ENCODE measurements at places on chromosomes 2 and 18.

- DNase-seq = peak; percentile 52
These were observed 1.5 kb downstream of the KLF7 start for GRCh38 chr2:207164006-207164831.

DNA sequence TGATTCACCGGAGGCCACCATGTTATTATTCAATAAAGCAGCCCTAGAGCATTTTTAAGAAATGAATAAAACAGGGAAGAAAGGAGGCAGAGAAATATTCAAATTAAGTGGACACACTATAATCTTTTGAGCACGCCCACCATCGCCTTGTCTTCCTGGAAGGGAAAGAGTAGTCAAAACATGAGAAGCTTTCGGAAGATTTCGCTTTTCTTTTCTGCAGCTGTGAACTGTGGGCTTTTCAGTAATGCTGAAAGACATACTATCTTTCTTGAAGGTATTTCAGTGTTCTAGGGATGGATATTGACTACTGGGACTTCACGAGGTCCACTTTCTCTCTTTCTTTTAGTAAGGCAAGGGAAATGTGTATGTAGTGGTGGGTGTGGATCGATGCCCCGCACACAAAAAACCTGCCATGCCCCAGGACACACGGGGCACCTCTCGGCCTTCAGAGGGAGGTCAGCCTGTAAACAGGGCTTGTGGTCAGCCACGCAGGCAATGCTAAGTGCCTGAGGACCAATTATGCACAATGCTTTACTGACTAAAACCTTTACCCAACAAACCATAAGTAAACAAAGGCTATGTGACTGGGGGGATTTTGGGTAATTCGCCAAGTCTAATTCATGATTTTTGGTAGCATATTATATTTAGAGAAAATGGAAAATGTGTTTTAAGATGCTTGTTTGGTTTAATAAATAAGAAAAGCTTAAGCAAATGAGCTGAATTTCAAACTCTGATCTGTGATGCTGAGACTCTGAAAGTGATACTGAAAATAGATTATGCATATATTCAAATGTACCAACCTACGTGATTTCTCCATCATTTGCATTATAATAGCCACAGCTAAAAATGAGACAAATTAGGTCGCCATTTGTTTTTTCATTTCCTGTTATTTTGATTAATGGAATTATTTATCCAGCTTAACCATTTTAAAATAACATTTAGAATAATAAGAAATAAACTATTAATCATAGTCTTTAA lies 130.5 kb downstream of the ZNF516 start:
- peak; percentile 35 for DNase-seq

DNA sequence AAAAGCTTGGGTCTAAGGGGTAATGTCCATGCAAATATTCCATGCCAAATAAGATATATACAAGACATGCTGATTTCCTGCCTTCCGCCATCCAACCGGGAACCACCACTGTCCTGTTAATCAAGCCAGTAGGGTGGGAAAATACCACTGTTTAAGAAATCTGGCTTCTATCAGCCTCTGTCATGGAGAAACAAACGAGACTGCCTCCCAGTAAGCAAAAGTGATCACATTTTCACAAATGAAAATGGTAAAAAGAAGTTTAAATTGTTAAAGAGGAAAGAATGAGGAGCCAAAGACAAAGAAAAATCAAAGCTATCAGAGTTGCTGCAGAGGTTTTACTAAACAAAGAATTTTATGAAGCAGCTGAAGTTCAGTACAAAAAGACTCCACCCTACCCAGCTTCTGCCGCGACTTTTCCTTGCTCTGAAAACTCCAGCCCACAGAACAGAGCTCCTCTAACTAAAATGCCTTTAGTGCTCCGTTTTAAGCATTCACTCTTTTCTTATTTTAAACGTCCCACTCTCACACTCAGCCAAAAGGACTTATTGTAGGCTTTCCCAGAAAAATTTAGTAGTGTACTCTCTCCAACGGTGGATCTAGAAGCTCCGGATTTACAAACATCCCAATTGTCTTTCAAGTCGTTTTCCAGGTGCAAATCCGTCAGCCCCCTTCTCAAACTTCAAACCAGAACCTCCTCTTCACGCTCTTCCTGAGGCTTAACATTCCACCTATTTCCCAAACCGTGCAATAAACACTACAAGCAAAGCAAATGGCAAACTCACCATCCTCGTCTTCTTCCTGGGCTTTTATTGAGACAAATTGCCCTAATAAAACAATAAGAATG lies 613 bp downstream of the COL5A2 start:
- DNase-seq = peak; percentile 95

DNA sequence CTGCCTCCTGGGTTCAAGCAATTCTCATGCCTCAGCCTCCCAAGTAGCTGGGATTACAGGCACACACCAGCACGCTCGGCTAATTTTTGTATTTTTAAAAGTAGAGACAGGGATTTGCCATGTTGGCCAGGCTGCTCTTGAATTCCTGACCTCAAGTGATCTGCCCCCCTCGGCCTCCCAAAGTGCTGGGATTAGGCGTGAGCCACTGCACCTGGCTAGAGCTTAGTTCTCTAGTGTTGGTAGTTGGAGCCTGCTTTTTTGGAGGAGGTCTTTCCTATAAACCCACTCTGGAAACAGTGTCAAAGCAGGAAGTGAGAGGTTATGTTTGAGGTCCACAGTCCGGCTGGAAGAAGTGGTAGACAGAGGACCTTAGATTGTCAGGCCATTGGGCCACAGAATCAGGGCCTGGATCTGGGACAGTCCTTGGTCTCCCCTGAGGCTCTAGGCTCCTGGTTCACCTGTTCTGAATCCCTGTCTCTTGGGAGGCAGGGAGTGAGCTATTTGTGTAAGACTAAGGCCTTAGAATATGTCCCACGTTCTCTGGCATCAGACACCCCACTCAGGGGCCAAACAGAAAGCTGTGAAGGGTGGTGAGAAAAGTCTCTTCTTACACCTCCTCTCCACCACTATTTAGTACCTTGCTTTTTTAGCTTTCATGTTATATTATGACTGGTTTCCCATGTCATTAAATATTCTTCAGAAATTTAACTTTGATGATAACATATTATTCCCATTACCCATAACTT lies 34.5 kb downstream of the PCBP1 start:
- no peak for DNase-seq

- peak; percentile 78 for DNase-seq
These were observed 391.5 kb upstream of the VWC2L start for GRCh38 chr2:214019229-214019972.

GRCh38 chr2:118689456-118689855 lies 158.0 kb downstream of the EN1 start:
- no peak for DNase-seq

DNA sequence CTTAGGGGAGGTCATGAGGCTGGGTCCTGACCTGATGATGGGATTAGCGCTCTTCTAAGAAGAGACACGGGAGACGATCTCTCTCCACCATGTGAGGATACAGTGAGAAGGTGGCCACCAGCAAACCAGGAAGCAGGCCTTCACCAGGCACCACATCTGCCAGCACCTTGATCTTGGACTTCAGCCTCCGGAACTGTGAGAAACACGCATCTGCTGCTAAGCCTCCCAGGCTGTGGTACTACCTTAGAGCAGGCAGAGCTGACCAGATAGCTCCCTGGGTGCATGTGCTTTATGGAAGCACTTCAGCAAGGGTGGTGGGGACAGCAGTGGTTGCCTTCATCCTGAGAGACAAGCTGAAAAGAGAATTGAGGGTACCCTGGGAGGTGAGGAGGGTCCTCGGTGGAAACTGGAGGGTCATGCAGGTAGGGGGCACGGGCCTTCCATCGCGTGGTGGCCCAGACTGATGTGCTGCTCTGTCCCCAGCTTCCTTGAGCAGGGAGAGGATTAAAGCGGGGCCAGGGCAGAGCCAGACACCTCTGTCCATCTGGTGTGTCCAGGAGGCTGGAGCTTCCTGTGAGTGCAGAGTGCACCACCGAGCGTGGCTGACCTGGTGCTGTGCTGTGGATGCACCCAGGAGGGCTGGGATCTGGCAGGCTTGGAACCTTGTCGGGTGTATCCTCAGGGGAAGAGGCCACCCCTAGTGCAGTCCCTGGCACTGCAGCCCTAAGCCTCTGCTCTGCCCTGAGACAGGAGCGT lies 42.9 kb upstream of the HS6ST1 start:
- DNase-seq = no peak

DNA sequence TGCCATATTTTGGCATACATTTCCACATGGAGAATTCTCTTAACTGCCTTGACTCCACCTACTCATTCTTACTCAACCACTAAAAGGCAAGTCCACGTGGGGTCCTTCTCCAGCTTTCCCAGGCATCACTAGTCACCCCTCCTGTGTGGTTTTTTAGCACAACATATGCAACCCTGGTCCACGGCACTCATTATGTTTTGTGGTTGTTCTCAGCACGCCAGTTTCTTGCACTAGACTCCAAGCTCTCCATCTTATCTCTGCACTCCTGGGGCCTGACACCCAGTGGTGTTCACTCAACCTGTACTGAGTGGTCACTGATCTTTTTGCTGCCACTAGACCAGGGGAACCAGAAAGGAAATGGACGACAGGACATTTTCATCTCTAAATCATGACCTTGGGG lies 18.0 kb downstream of the MARCHF4 start:
- no peak for DNase-seq

DNA sequence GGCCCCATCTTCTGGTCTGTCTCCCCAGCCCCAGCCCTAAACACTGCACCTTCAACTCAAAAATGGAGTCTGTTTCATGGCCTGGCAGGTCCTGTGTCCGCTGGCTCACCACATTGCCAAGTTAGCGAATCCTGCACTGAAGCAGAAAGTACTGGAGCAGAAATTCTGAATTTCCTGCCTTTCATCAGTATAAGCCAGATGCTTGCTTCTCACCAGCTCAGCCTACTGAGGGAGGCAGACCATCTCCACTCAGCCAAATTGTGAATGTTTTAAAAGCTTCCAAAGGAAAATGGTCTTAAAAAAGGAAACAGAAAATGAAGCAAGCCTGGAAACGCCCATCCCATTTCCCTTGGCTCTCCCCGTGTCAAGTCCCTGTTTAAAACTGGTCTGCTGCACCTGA lies 157.8 kb downstream of the C1D start:
- DNase-seq = no peak

GRCh38 chr18:70194227-70194890 lies 11.1 kb downstream of the RTTN start:
- DNase-seq = no peak

- peak; percentile 75 for DNase-seq
These were observed 75.9 kb downstream of the BABAM2 start for GRCh38 chr2:27966466-27966865.

- no peak for DNase-seq
These were observed 62.1 kb downstream of the LRRTM1 start for GRCh38 chr2:80242355-80242910.

GRCh38 chr2:145845207-145845894 lies 1325.4 kb upstream of the ZEB2 start:
- peak; percentile 37 for DNase-seq

DNA sequence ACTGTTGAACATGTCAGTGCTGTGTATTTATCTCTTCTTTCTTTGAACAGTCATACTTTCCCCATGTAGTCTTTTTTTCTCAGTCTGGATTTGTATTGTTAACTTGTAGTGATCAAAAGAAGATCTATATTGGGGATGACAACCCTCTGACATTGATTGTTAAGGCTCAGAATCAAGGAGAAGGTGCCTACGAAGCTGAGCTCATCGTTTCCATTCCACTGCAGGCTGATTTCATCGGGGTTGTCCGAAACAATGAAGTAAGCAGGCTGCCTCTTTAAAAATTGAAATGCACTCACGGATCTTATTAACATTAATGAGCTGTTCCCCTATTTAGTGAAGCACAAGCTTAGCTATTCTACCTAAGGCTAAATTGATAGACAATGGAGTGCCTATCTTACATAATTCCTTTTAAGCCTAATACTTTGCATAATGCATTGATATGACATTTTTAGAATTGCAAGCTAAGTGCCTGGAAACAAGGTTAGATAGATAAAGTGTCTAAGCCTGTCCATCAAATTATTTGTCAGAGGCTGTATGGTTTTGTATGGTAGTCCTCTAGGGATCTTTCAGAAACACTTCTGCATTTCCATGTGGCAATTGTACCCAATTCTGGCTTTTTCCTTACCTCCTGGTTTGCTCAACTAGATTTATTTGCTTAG lies 29.3 kb upstream of the FAM171B start:
- no peak for DNase-seq

DNA sequence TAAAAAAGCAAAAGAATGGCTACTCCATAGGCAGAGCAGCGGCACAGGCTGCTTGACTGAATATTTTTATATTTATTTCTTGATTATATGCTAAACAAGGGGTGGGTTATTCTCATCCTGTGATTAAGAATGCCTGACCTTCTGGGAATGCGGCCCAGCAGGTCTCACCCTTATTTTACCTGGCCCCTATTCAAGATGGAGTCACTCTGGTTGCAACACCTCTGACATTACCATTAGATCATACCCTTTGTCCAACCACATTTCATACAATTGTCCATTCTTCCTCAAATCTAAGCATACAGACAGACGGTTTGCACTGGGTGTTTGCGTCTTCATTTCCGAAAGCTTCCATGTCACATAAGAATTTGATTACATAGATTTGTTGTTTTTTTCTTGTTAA lies 168.2 kb downstream of the GALNT1 start:
- DNase-seq = no peak

- DNase-seq = no peak
These were observed 59.3 kb downstream of the KIF1A start for GRCh38 chr2:240760576-240761246.

- DNase-seq = no peak
These were observed 12.1 kb downstream of the CFAP65 start for GRCh38 chr2:219028996-219029828.

DNA sequence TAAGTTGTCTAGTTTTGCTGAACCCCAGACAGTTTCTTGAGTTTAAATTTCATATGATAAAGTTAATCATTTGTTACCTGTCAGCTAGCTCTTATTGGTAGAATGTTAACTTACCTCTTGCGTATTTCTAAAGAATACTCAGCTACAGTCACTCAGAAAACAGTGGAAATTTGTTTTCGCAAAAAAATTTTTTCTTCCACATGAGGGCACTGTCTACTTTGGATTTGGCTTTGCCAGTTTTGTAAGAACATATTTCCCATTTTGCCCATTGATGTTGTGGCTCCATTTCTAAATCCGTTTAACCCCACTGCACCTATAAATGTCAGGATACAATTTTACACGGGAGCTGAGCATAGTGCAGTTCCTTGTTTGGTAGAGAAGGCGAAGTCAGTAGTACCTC lies 19.1 kb upstream of the GCFC2 start:
- DNase-seq = peak; percentile 7

- no peak for DNase-seq
These were observed 4.8 kb downstream of the CACNB4 start for GRCh38 chr2:152094014-152094413.

DNA sequence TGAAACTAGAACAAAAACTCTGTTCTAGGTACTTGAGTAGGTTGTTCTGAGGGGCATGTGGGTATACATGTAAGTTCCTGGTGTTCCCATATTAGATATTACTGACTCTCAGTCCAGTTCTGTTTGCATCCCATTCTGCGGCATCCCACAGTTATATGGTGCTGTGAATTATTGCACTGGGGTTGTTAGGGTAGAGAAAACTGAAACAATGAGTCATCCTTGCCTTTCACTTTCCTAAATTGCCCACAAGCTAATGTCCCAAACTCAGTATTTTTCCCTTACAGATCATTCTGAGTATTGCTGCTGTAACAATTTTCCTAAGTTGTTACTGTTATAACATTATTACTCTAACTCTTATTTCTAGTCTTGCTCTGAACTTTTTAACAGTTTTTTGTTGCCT lies 3.0 kb downstream of the WDR75 start:
- DNase-seq = peak; percentile 71

GRCh38 chr2:20917719-20918572 lies 95.0 kb upstream of the LDAH start:
- no peak for DNase-seq
